ENCODE measurements at places on chromosomes 5 and 9. TPM values are rescaled to one million over a fixed set of nuclear protein-coding genes. Genes with fewer than 3 reads are reported as not detected.
A peak's percentile ranks its signal among the peaks of the same experiment; 100 is the strongest.

GRCh38 chr5:156531199-156531598 is 204.2 kb downstream of the SGCD start:
- DNase-seq: no peak

GRCh38 chr9:89817151-89817950 is 212.5 kb downstream of the GADD45G start:
- DNase-seq: no peak

DNA sequence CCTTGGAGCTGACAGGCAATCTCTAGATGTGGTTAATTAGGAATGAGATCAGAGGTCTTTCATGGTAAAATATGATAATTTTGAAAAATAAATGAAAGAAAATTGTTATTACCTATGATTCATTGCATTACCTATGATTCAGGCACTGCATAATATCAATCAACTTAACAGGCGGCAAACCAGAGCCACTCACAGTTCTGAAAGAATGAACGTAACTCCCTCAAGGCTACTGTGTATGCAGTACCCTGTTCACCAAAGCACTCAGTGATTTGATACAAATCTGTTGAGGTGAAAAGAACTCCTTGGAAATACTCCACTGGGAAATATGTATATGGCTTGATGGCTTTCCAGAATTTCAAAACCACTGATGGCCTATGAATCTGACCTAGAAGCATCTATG is 398.9 kb downstream of the ACTL7B start:
- no peak for DNase-seq

GRCh38 chr5:111425205-111425604 is 87.1 kb downstream of the STARD4 start:
- DNase-seq: no peak

- peak; percentile 22 for DNase-seq
Observed at GRCh38 chr5:74641735-74642542, 1.4 kb upstream of the ENC1 start.

GRCh38 chr5:136228136-136228757 is 35.3 kb upstream of the SMIM32 start:
- no peak for DNase-seq

DNA sequence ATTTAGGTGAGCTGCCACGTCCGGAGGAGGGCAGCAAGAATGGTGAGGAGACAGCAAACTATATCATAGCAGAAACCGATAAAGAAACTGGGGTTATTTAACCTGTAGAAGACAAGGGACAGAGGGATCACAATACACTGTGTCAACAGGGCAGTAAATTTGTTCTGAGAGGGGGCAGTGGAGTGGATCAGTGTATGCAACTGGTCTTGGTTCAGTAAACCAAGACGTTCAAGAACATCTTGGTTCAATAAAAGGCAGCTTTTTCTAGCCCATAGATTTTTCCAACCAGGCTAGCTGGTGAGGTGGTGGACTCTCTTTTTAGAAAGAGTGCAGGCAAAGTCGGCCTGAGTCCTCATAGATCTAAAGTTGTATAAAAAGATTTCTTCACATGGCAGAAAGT is 55.3 kb downstream of the PLAC8L1 start:
- no peak for DNase-seq

GRCh38 chr9:133935328-133936005 is 56.7 kb downstream of the VAV2 start:
- no peak for DNase-seq

The CACNA1B gene
- 0.17 TPM for total RNA-seq

The RALGPS1 gene
- total RNA-seq: 2.1 TPM

The AHRR gene
- 16.7 TPM for total RNA-seq

The NUTM2G gene
- total RNA-seq: not detected

The HRH2 gene
- total RNA-seq: 11.6 TPM

The MAMDC4 gene
- 13.0 TPM for total RNA-seq

The FAM78A gene
- 36.2 TPM for total RNA-seq

The NSUN2 gene
- 86.7 TPM for total RNA-seq

The ASS1 gene
- total RNA-seq: 5.4 TPM
